Mucosa of gallbladder (tissue), 1 donor: ENCODE measurements at places on chromosomes 16 and 17. TPM values are rescaled to one million over a fixed set of nuclear protein-coding genes. Genes with fewer than 3 reads are reported as not detected.

DNA sequence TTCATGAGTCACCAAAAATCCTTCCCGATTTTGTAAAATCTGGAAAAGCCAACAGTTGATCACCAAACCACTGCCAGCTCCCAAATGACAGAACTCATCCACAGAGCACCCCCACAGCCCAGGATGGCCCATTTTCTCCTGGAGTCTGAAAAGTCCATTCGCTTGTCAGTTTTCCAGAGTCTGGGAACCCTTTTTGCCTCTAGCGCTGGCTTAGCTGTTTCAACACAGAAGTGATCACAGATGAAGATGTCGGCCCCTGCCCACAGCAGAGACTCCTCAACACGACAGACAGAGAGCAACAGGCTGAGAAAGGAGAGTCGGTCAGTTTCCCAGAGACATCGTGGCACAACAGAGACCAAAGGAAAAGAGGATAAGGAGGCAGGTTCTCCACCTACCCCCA is 66.4 kb downstream of the NXN start:
- no peak for DNase-seq

DNA sequence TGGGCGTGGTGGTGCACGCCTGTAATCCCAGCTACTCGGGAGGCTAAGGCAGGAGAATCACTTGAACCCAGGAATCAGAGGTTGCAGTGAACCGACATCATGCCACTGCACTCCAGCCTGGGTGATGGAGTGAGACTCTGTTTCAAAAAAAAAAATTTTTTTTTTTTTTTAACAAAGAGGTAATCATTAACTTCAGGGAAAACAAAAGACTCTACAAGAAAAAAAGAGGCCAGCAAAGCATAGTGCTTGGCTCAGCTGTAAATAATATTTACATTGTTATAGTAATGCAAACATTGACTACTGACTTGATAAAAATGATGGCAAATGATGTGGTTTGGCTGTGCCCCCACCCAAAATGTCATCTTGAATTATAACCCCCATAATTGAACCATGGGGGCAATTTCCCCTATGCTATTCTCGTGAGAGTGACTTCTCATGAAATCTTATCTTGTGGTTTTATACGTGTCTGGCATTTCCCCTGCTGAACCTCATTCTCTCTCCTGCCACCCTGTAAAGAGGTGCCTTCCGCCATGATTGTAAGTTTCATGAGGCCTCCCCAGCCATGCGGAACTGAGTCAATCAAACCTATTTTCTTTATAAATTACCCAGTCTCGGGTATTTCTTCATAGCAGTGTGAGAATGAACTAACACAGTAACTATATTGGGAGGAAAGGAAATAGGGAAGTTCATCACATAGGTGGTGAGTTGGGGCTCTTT is 12.7 kb upstream of the SSTR2 start:
- no peak for DNase-seq

DNA sequence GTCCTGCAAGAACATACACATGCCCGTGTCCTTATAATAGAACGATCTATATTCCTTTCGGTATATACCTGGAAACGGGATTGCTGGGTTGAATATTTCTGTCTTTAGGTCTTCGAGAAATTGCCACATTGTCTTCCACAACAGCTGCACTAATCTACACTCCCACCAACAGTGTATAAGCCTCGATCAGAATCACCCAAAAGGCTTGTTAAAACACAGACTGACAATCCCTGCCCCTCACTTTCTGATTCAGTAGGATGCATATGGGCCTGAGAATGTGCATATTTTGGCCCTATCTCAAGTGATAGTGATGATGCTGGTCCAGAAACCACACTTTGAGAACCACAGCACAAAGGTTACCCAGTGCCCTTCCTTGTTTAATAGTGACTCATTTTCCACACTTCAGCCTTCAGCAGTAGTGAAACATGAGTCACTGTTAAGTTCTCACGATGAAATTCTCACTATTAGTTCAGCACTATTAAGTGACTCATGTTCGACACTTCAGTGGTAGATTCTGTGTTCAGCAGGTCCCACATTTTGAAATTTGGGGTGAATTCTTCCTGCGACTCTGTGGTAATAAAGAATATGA is 215.6 kb downstream of the GRIN2A start:
- no peak for DNase-seq

DNA sequence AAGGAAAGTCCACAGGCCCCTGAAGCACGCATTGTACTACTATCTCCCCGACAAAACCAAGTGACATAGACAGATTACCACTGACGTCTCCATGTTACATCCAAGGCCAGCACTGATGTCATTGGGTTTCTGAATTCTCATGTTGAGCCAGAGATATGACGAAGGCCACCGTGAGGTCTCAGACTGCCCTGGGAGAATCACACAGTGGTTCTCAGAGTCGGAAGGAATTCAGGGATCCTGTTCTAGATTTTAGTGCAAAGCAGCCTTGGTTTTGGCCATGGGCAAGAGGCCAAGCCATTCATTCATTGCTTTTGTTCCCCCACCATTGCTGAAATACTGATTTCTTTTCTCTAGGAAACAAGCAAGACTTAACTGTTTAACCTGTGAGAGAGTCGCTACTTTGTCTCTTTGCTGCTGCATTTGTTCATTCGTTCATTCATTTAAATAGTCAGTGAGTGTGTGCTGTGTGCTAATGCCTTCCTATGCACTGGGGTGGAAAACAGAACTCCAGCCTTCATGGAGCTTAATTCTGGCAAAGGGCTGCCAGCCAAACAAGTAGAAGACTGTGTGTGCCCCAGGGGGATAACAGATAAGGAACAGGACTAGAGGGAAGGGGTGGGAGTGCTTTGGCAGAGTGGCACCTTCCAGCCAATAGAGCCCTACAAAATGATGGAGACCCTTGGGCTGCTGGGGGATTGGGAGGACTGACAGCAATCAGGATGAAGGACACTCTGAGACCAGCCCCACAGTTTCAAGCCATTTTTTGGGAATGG is 222.3 kb downstream of the MSI2 start:
- DNase-seq: peak; percentile 57

GRCh38 chr17:73956595-73957465 is 246.6 kb upstream of the RPL38 start:
- DNase-seq: peak; percentile 59

MYCBPAP gene
- 4.6 TPM for total RNA-seq

DNA sequence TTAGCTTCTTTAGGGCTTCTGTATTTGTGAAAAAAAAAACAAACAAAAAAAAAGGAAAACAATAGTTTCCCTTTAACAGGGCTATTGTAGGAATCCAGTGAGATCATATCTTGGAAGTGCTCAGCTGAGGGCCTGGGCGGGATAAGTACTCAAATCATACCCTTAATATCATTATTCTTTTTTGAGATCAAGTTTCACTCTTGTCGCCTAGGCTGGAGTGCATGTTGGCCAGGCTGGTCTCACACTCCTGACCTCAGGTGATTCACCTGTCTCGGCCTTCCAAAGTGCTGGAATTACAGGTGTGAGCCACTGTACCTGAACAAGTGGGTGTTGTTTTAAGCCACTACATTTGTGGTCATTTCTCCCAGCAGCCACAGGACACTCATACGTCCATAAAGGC is 87.0 kb downstream of the CDH13 start:
- no peak for DNase-seq

- DNase-seq: no peak
Observed at GRCh38 chr16:1920727-1921171, 2.5 kb upstream of the HS3ST6 start.

VASN gene
- 31.5 TPM for total RNA-seq

DNA sequence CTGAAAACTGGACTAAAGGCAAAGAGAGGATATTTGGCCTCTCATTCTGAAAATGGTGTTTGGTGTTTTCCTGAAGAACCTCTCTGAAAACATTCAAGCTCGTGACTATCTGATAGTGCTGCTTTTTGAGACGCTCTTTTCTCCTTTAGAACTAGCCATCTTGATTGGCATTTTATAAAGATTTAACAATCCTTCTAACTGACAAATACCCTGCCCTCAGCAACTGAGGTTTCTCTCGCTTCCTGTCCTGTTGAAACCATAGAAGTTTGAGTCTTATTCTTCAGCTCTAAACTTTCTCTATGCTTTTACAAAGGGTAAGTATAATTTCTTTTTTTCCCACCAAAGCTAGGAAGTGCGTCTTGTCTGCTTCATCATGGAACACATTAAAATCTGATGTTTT is 13.3 kb downstream of the CNEP1R1 start:
- DNase-seq: no peak

GRCh38 chr16:86012221-86012620 is 113.3 kb downstream of the IRF8 start:
- DNase-seq: no peak

DNA sequence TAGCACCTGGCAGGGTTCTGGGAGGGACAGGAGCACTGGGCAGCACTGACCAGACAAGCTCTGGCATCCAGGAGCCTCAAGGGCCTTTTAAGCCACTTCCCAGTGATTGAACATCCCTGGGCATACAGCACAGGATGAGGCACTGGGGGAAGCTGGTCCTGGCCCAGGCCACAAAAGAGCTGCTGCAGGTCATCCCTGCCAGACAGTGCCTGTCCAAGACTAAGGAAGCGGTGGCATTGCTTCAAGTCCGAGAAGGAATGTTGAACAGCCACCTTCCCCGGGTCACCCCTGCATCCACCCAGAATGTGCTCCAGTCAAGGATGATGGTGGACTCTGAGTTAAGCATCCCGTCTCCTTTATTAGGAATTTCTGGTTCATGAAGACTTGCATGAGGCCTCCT is 1.2 kb upstream of the OSBPL7 start:
- DNase-seq: no peak

GRCh38 chr17:77248216-77249114 is 107.7 kb downstream of the SEC14L1 start:
- DNase-seq: no peak

CDH15 gene
- total RNA-seq: 0.20 TPM

KIFC3 gene
- total RNA-seq: 39.3 TPM

ARL5C gene
- total RNA-seq: not detected

DNA sequence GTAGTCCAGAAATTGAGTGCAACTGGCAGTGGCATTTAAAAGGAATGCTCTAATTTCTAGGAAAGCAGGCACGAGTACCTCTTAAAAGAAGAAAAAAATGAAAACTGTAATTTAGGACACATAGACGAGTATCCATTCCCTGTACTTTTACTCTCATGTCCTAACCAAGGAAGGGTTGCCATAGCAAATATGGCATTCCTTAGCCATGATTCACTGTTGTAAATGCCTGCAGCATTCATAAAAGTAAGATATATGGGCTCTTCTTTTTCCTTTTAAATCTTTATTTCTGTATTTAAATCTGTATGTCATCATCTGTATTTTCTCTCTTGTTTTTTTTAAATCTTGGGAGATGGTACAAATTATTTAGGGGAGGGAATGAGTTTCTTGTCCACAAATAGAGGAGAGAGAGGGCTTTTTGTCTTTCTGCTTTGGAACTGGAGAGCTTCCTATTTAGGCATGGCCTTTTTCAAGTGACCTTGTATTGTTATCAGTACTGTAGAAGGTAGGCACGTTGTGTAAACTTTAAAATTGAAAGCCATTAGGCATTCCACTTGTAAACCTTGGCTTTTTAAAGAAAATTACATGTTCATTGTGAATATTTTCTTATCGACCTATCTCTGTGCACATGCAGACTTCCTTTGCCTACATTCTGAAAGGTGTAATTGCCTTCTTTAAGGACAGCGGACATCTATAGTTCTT is 50.0 kb downstream of the TENT4B start:
- peak; percentile 32 for DNase-seq
